Chondrocyte (in vitro differentiated cells): ENCODE measurements at places on chromosomes 1 and 21.
A peak's percentile ranks its signal among the peaks of the same experiment; 100 is the strongest.

GRCh38 chr1:3370856-3371703 is 83.4 kb upstream of the ARHGEF16 start:
- DNase-seq = no peak
- H3K4me1 ChIP-seq = peaks cover 76% of the 10 kb centered on the region
- peak overlapping the region; percentile 96 for H3K27ac ChIP-seq
- H3K27me3 ChIP-seq = peaks cover 2% of the 10 kb centered on the region

DNA sequence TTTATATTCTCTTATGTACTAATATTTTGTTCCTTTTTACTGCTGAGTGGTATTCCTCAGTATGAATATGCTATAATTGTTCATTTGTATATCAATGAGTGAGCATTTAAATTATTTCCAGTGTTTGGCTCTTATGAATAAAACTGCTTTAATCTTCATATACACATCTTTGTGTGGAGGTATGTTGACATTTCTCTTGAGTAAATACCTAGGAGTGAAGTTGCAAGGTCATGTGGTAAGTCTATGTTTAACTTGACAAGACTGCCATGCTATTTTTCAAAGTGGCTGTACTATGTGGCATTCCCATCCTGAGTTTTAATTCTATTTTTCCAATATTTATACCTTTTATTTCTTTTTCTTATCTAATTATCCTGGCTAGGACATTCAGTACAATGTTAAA is 124.2 kb downstream of the ADSS2 start:
- DNase-seq = no peak
- H3K27me3 ChIP-seq = no peaks in the 10 kb centered on the region
- peaks cover 23% of the 10 kb centered on the region for H3K4me1 ChIP-seq
- H3K36me3 ChIP-seq = peaks cover 9% of the 10 kb centered on the region

DNA sequence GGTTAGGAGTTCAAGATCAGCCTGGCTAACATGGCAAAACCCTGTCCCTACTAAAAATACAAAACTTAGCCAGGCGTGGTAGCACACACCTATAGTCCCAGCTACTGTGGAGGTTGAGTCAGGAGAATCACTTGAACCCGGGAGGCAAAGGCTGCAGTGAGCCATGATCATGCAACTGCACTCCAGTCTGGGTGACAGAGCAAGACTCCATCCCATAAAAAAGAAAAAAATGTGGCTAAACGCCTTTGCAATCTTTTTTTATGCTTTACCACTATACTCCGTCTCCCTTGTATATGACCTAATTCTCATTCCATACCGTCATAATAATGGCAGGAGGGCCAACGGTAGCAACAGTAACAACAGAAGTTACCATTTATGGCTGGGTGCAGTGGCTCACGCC is 109.5 kb downstream of the ASH1L start:
- H3K27me3 ChIP-seq = no peaks in the 10 kb centered on the region
- H3K27ac ChIP-seq = no peak overlapping the region
- no peak overlapping the region for H3K4me3 ChIP-seq
- DNase-seq = no peak
- peaks cover 16% of the 10 kb centered on the region for H3K36me3 ChIP-seq

DNA sequence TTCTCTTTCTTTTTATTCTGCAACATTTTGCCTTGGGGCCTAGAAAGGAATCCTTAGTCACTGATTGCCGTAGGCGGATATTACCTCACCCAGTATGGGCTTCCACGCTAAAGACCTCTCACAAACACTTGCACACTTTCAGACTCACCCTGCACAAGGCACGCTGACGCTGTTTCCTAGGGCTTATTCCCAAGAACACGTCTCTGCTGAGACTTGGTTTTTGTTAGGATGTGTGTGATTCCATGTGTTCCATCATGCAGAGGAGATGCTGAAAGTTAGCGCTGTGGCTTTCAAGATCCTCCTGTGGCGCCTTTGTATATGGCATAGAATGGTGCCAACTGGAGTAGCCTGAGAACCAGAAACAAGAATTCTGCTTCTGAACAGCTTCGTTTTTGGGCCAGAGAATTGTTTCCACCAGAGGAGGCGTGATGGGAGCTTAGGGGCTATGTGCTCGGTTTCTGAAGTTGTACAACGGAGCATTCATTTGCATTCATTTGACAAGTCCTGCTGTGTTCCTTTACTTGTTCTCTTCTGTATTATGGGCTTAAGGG is 297.0 kb downstream of the DISC1 start:
- H3K4me3 ChIP-seq = no peak overlapping the region
- no peaks in the 10 kb centered on the region for H3K36me3 ChIP-seq

DNA sequence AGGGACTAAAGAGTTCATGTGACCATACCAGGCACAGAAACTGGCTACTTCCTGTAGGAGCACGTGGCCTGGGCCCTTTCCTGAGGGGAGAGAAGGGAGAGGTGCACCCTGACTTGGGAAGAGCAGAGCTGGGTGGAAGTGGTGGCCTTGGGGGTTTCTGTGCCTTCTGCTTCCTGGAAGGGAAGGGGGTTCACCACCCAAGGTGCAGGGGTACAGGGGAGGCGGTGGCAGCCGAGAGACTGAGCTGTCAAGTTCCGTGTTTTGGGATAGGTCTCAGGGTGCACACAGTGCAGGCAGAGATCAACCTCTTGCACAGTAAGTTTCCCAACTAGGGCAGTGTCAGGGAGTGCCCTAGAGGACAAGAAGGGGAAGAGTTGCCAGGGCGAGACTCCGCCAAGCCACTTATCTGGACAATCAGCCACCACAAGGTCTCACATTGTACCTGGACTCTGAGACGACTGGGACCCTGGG is 10.1 kb downstream of the HECTD3 start:
- no peaks in the 10 kb centered on the region for H3K4me1 ChIP-seq
- no peak overlapping the region for H3K27ac ChIP-seq
- no peaks in the 10 kb centered on the region for H3K27me3 ChIP-seq
- no peak for DNase-seq
- H3K4me3 ChIP-seq = no peak overlapping the region

DNA sequence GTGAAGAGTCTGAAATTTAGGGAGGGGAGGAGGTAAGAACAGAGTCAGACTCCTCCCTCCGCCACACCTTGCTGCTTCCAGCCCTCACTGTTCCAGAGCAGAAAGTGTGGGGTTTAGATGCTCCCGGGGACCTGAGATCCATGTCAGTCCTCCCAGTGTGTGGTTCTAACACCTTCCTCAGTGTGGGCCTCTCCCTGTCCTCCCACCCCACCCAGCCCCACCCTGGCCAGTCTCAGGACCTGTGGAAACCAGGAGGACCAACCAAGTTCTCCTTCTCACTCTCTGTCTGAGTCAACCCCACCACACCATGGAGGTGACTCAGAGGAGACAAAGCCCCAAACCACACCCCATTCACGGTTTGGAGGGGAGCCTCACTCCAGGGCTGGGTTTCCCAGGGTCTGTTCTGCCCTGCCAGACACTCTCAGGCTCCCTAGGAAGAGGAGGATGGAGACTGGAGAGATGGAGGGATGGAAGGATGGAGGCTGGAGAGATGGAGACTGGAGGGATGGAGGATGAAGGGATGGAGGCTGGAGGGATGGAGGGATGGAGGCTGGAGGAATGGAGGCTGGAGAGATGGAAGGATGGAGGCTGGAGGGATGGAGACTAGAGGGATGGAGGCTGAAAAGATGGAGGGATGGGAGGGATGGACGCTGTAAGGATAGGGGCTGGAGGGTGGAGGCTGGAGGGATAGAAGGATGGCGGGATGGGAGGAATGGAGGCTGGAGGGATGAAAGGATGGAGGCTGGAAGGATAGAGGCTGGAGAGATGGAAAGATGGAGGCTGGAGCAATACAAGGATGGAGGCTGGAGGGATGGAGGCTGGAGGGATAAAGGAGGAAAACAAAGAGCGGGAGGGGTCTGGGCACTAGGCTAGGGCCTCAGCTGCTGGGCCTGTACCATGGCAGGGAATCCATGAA is 100.9 kb upstream of the RUNX3 start:
- no peak for DNase-seq
- H3K27me3 ChIP-seq = no peaks in the 10 kb centered on the region
- no peak overlapping the region for H3K4me3 ChIP-seq
- H3K4me1 ChIP-seq = peaks cover 71% of the 10 kb centered on the region
- no peaks in the 10 kb centered on the region for H3K36me3 ChIP-seq

DNA sequence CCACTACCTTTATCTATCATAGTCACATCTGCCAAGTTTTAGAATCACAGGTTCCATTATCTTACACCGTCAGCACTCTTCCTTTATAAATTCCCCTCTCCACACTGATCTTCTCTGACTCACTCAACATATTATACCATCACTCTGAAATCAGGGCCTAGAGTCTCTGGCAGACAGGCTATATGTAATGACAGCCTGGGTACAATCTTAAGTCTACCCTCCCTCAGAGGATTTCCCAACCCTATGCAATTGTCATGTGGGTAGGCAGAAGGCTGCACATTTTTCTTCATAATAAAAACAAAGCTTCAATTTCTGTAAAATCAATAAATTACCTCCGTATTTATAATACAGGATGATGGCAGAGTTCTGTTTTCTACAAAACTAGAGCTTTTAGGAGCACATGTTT is 138.0 kb downstream of the RERE start:
- no peaks in the 10 kb centered on the region for H3K27me3 ChIP-seq
- H3K36me3 ChIP-seq = no peaks in the 10 kb centered on the region
- H3K27ac ChIP-seq = no peak overlapping the region
- no peak overlapping the region for H3K4me3 ChIP-seq
- DNase-seq = no peak

DNA sequence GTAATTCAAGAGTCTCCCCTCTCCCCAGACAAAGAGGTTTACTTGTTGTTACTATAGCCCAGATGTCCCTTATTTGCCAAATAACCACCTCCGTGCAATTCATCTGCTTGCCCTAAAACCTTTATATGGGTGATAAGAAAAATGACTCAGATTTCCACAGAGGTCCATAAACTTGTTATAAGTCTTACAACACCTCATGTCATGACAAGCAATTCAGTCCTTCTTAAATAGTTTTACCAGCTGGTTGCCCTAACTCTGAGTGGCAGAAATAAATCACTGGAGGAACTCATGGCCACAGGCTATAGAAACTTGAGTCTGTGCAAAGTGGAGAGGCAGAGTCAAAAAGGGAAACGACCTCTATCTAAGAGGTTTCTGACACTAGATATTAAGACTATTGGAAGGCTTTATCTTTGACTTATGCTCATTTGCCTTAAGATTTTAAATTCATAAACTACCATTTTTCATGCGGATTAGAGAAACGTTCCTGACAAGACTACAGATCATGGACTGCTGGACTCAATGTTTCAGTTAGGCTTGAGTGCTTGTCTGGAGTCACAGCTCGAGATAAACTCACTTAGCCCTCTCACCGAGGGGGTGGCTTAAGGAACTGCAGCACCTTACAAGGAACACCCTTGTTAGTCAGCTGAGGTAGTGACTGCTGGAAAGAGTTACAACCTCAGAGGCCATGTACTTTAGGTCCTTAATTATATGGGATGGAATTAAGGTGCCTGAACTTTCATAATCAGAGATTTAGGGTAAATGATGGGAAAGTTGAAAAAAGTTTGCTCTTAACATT is 662.5 kb upstream of the USP24 start:
- H3K27me3 ChIP-seq = no peaks in the 10 kb centered on the region
- H3K36me3 ChIP-seq = no peaks in the 10 kb centered on the region
- no peak overlapping the region for H3K4me3 ChIP-seq
- no peak for DNase-seq
- no peak overlapping the region for H3K27ac ChIP-seq

- H3K4me3 ChIP-seq = peak overlapping the region; percentile 55
- no peak for DNase-seq
- H3K36me3 ChIP-seq = peaks cover 16% of the 10 kb centered on the region
- peaks cover 55% of the 10 kb centered on the region for H3K4me1 ChIP-seq
- no peaks in the 10 kb centered on the region for H3K27me3 ChIP-seq
- peak overlapping the region; percentile 98 for H3K27ac ChIP-seq
Observed at GRCh38 chr1:205301205-205301821, 20.2 kb downstream of the NUAK2 start.

GRCh38 chr1:65147424-65148177 is 402 bp upstream of the AK4 start:
- no peak for DNase-seq
- H3K4me1 ChIP-seq = peaks cover 22% of the 10 kb centered on the region
- peak overlapping the region; percentile 82 for H3K4me3 ChIP-seq
- H3K27ac ChIP-seq = peak overlapping the region; percentile 85

DNA sequence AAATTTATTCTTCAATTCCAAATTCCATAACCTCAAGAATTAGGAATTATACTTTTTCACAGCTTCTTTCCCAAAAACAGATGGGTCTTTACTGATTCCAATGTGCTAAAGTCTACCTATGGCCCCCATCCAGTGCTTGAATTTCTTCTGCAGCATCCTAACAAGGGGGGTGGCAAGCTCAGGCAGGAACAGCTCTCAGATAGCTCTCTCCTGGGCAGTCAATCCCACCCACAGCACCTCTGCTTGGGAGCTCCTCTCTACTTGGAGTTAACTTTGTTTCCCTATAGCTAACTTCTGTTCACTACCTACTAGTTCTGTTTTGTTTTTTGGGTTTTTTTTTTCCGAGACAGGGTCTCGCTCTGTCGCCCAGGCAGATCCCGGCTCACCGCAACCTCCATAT is 12.1 kb downstream of the RBBP5 start:
- no peak for DNase-seq
- no peak overlapping the region for H3K27ac ChIP-seq
- no peak overlapping the region for H3K4me3 ChIP-seq
- no peaks in the 10 kb centered on the region for H3K27me3 ChIP-seq

DNA sequence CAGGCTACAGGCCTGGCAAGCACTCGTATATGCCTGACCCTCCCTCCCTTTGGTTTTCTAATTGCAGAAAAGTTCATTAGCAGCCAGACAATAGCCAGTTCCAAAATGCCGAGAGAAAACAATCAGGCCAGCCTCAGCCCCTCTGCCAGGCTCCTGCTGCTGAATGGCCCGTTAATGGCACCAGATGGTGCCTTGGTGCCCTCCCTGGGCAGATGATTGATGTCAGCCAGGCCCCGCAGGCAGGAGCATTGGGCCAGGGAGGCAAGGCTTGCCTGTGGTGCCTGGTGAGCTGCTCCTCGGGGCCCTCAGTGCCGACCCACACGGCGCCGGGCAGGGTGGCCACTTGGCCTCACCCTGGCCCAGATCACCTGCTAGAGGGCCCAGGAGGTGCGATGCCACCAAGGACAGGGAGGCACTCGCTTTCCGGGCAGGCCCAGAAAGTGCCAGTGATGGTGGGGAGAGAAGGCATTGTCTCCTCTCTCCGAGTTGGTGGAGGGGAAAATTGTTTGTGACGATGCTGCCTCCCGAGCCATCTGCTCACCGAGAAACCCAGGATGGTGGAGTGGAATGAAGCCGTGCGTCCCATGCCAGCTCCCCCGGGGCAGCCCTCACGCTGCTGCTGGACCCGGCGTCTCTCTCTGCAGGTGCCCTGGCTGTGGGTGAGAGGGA is 28.1 kb downstream of the QSOX1 start:
- peaks cover 7% of the 10 kb centered on the region for H3K4me1 ChIP-seq
- H3K27ac ChIP-seq = no peak overlapping the region
- peak; percentile 75 for DNase-seq
- H3K27me3 ChIP-seq = no peaks in the 10 kb centered on the region
